ENCODE measurements at places on chromosomes 16 and 17. TPM values are rescaled to one million over a fixed set of nuclear protein-coding genes. Genes with fewer than 3 reads are reported as not detected.

- peak; percentile 87 for DNase-seq
- H3K36me3 ChIP-seq, result no peaks in the 10 kb centered on the region
- H3K4me3 ChIP-seq, result peak overlapping the region; percentile 21
- H3K27ac ChIP-seq, result no peak overlapping the region
- peaks cover 46% of the 10 kb centered on the region for H3K27me3 ChIP-seq
- H3K4me1 ChIP-seq, result peaks cover 24% of the 10 kb centered on the region
Observed at GRCh38 chr17:44970136-44970741, 2.1 kb upstream of the C1QL1 start.

GRCh38 chr16:10935226-10935915 lies 6.9 kb downstream of the DEXI start:
- no peak overlapping the region for H3K27ac ChIP-seq
- DNase-seq, result no peak
- peaks cover 8% of the 10 kb centered on the region for H3K36me3 ChIP-seq

The DCUN1D3 gene
- 11.5 TPM for total RNA-seq

GRCh38 chr17:76384222-76384986 lies at the start of gene SPHK1:
Gene SPHK1, plus strand, starts transcription at chr17:76384609. Its CDS starts 1,036 bp downstream, at chr17:76385645.
- peak within 1 kb of the TSS; percentile 67 for H3K4me3 ChIP-seq
- no peaks in the 10 kb centered on the region for H3K27me3 ChIP-seq
- peaks cover 48% of the 10 kb centered on the region for H3K4me1 ChIP-seq
- H3K36me3 ChIP-seq, result no peaks in the 10 kb centered on the region
- H3K27ac ChIP-seq, result peak within 1 kb of the TSS; percentile 91

The SCNN1G gene
- 12.5 TPM for total RNA-seq

DNA sequence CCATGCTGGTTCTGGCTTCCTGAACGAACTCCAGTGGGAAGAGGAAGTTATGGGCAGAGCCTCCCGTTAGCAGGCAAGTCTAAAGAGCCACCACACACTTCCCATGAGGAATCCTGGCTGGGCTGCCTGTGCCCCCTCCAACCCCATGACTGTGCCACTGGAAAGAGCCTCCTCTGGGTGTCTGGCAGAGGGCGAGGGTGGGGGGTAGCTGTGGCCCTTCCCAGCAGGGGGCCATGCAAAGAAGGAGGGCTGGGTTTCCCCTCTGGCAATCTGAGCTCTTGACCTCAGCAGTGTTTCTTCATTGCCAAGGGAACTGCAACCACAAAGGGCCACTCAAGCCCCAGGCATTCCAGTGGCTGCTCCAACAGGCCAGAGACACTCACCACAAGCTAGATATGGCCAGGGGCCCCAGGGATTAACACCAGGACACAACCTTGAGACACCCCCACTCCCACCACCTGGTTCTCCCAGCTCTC lies 1.7 kb upstream of the RRAD start:
- peak; percentile 87 for DNase-seq
- peaks cover 43% of the 10 kb centered on the region for H3K4me1 ChIP-seq
- no peaks in the 10 kb centered on the region for H3K27me3 ChIP-seq
- H3K4me3 ChIP-seq, result no peak overlapping the region

- peaks cover 30% of the 10 kb centered on the region for H3K4me1 ChIP-seq
- H3K4me3 ChIP-seq, result no peak overlapping the region
- no peaks in the 10 kb centered on the region for H3K27me3 ChIP-seq
- H3K36me3 ChIP-seq, result peaks cover 30% of the 10 kb centered on the region
- peak overlapping the region; percentile 89 for H3K27ac ChIP-seq
Observed at GRCh38 chr17:76716146-76716838, 5.5 kb upstream of the MXRA7 start.

The IRF8 gene
- 141 TPM for total RNA-seq

The PLEKHH3 gene
- total RNA-seq, result 31.2 TPM

DNA sequence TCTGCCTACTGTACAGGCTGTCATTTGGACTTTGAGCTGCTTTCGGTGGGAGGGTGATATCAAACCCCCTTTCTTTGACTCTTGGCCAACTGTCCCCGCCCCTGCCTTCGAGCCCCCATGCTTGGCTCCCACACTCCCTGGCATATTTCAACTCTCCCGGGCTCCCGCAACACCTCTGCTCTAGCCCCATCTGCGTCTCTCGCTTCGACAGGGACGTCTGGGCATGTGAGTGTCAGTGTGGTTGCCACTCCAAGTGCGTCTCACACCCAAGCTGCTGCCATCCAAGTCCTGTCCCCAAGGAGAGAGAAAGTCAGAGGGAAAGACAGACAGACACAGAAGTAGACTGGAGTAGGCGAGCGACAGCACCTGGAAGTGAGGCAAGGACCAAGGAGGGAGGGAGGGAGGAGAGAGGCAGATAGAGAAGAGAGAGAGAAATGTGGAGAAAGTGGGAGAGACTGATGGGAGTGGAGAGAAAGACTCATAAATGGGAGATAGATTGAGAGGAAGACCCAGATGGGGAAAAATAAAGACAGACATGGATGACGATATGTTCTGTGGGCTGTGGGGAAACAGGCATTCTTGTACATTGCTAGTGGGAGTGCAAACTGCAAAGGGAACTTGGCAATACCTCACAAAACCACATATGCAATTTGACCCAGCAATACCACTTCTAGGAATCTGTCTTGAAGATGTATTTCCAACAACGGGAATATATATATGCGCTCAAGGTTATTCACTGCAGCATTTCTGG lies 11.8 kb downstream of the STARD3 start:
- no peak overlapping the region for H3K27ac ChIP-seq
- H3K27me3 ChIP-seq, result no peaks in the 10 kb centered on the region
- H3K4me1 ChIP-seq, result peaks cover 11% of the 10 kb centered on the region
- no peak for DNase-seq

DNA sequence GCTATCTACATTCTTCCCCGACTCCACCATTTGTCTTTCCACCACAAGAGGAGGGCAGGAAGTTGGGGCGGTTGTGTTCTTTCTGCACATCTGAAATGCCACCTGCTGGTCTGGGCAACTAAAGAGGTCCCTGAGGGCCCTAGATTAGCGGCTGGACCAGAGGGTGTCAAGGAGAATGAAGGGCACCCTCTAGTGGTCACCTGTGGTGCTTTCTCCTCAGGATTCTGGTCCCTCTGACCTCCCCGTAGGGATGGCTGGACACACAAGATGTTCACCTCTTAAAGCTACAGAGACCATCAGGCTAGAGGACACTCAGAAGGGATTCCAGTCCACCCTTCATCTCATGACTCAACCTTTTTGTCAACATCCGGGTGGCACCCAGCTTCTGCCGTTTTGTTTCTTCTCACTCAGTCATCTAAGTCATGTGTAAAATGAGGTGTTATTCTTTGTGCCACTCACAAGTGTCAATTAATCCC lies 2.9 kb upstream of the SCIMP start:
- no peak overlapping the region for H3K27ac ChIP-seq
- no peaks in the 10 kb centered on the region for H3K4me1 ChIP-seq
- no peaks in the 10 kb centered on the region for H3K36me3 ChIP-seq
- no peak overlapping the region for H3K4me3 ChIP-seq
- DNase-seq, result no peak
- no peaks in the 10 kb centered on the region for H3K27me3 ChIP-seq

GRCh38 chr17:4585638-4585994 lies 1.3 kb downstream of the SMTNL2 start:
- no peak for DNase-seq
- H3K27me3 ChIP-seq, result no peaks in the 10 kb centered on the region
- H3K4me1 ChIP-seq, result peaks cover 16% of the 10 kb centered on the region
- H3K27ac ChIP-seq, result peak overlapping the region; percentile 56

The AXIN2 gene
- 66.0 TPM for total RNA-seq

DNA sequence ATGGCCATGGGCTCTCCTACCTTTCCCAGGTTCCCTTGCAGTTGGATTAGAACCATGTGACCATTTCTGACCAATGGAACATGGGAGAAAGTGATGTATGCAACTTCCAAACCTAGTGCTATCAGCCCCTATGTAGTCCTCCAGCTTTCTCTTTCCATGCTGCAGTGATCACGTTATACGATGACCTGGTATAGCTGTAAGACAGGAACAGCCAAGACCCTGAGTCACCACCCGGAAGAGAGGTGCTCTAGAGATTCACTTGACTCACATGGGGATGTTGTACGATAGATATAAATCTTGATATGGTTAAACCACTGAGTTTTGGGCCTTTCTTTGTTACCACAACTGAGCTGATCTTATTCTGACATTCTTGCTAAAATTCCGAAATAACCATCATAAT lies 65.1 kb downstream of the NOG start:
- no peak for DNase-seq
- no peak overlapping the region for H3K27ac ChIP-seq
- no peaks in the 10 kb centered on the region for H3K27me3 ChIP-seq
- no peaks in the 10 kb centered on the region for H3K4me1 ChIP-seq
- no peaks in the 10 kb centered on the region for H3K36me3 ChIP-seq

DNA sequence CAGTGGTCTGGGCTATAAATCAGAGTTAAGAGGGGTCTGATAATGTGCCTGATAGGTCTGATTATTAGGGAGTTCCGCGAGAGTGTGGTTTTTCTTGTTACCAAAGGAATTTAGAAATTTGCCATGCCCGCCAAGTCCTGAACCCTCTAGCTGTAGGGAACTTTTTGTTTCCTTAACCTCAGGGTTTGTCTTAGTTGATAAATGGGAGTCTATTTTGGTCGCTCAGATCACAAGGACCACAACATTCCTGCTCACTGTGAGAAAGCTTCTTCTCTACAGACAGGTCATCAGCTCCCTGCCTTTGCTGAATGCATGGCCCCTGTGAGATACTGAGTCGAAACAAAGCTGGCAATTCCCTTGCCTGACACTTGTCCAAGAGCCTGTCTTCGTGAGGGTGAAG lies 497.8 kb downstream of the HS3ST4 start:
- H3K4me3 ChIP-seq, result no peak overlapping the region
- H3K27me3 ChIP-seq, result no peaks in the 10 kb centered on the region
- no peak overlapping the region for H3K27ac ChIP-seq
- no peaks in the 10 kb centered on the region for H3K4me1 ChIP-seq

DNA sequence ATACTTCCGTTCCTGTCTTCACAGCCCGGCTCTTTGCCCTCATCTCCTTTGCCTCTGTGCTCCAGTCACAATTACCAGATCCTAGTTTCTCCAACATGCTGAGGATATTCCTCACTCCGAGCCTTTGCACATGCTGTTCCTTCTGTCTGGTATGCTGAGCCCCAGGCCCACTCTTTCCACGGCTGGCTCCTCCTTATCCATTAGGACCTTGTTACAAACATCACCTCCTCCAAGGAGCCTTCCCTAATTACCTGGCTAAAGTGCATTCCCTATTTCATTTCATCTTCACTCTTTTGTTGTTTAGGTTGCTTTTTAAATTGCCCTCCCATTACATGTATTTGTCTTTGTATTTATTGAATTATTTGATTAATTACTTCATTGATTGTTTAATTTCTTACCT lies 14.9 kb upstream of the ADGRG1 start:
- H3K4me1 ChIP-seq, result no peaks in the 10 kb centered on the region
- no peak overlapping the region for H3K4me3 ChIP-seq
- no peaks in the 10 kb centered on the region for H3K27me3 ChIP-seq

DNA sequence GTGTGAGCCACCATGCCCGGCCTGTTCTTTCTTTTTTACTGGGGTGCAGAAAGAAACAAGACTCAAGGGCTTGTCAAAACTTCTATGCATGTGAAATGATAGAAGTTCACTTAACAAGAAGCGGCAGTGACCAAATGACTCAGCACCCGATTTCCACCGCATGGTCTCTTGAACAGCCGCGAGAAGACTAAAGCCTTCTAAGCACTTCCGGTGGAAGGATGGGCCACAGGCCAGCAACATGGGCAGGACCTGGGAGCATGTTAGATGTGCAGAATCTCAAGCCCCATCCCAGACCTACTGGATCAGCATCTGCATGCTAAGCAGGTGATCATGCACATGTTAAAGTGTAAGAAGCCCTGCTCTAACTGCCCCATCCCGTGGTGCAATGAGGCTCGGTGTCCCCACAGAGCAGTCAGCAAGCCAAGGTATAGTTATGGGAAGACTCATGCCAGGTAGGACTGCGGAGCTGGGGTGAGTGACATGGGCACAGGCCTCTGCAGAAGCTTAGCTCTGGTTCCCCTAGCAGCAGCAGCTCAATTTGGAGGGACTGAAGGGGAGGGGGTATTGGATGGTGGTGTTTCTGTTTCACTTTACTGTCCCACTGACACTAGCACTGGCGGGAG lies 88.5 kb upstream of the HNF1B start:
- H3K4me3 ChIP-seq, result no peak overlapping the region
- H3K27me3 ChIP-seq, result no peaks in the 10 kb centered on the region
- no peaks in the 10 kb centered on the region for H3K4me1 ChIP-seq

- H3K27ac ChIP-seq, result peak overlapping the region; percentile 99
- H3K36me3 ChIP-seq, result no peaks in the 10 kb centered on the region
- peaks cover 51% of the 10 kb centered on the region for H3K4me1 ChIP-seq
- peak overlapping the region; percentile 62 for H3K4me3 ChIP-seq
- peak; percentile 91 for DNase-seq
- H3K27me3 ChIP-seq, result no peaks in the 10 kb centered on the region
Observed at GRCh38 chr17:7478276-7479212, 887 bp downstream of the ZBTB4 start.

DNA sequence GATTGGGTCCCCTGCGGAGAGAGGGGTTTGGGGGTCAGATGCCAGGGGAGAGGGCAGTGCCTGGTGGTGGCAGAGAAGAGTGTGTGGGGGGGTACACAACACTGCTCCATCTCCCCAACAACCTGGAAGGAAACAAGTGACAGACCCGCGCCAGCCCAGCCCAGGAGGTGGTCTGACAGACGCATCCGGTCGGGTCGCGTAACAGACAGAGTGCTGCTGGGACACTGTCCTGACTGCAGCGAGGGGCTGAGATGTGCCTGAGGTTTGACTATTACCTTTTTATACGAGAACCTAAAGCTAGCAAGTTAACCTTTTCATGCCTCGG lies 16.2 kb downstream of the UNC13D start:
- no peak for DNase-seq
- peaks cover 13% of the 10 kb centered on the region for H3K4me1 ChIP-seq
- H3K27ac ChIP-seq, result peak overlapping the region; percentile 80
- H3K36me3 ChIP-seq, result peaks cover 66% of the 10 kb centered on the region
- H3K27me3 ChIP-seq, result no peaks in the 10 kb centered on the region
- no peak overlapping the region for H3K4me3 ChIP-seq

GRCh38 chr17:62819511-62820221 lies 11.6 kb upstream of the MARCHF10 start:
- H3K36me3 ChIP-seq, result no peaks in the 10 kb centered on the region
- no peaks in the 10 kb centered on the region for H3K27me3 ChIP-seq
- peaks cover 11% of the 10 kb centered on the region for H3K4me1 ChIP-seq

- no peak for DNase-seq
- no peaks in the 10 kb centered on the region for H3K4me1 ChIP-seq
- peaks cover 47% of the 10 kb centered on the region for H3K36me3 ChIP-seq
- H3K27me3 ChIP-seq, result no peaks in the 10 kb centered on the region
Observed at GRCh38 chr16:69925311-69925710, 25.8 kb upstream of the CLEC18A start.

GRCh38 chr17:8275421-8276290 lies 12.8 kb upstream of the RANGRF start:
- H3K27me3 ChIP-seq, result no peaks in the 10 kb centered on the region
- no peak for DNase-seq
- H3K4me1 ChIP-seq, result no peaks in the 10 kb centered on the region
- H3K4me3 ChIP-seq, result no peak overlapping the region
- no peaks in the 10 kb centered on the region for H3K36me3 ChIP-seq

GRCh38 chr16:71188956-71189712 lies 41.4 kb downstream of the HYDIN start:
- no peaks in the 10 kb centered on the region for H3K36me3 ChIP-seq
- H3K27me3 ChIP-seq, result no peaks in the 10 kb centered on the region
- no peaks in the 10 kb centered on the region for H3K4me1 ChIP-seq
- DNase-seq, result no peak

The RAB11FIP4 gene
- total RNA-seq, result 15.2 TPM
